ENCODE measurements at places on chromosomes 1 and 21.

DNA sequence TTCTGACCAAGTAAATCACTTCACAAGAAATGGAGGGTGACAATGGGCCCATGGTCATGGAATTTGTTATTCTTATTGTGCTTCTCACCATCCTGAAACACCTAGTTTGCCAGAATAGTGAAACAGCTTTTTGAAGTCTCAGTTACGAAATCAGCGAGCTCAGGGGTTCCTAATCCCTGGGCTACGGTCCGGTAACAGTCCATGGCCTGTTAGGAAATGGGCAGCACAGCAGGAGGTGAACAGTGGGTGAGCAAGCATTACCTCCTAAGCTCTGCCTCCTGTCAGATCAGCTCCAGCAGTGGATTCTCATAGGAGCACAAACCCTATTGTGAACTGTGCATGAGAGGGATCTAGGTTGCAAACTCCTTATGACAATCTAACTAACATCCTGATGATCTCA is 1356.3 kb downstream of the KCNT2 start:
- DNase-seq: no peak

DNA sequence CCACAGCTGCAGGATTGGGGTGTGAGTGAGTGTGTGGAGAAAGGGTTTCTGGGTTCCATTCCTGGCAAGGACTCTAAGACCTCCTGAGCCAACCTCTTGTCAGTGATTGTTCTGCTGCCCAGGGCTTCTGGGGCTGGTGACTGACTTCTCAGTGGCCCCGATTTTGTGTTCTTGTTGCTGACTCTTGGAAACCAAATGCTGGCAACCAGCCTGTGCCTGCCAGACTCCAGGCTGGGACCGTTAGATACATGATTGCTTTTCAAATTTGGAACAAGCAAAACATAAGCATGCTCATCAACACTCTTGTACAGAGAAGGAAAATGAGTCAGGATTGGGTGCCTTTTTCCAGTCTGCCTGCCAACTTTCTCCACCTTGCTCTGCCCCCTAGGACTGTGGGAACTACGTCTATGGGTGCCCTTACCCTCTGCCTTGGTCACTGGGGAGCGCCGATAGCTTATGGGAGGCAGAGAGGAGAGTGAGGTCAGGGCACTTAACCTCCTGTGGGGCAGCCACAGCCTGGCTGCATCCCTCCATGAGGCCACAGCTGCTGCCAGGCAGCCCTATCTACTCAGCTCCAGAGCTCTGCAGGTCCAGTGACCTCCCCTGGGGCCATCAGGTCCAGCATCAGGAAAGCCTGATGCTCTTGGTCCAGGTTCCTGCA is 39.3 kb upstream of the EPS8L3 start:
- DNase-seq: no peak

- DNase-seq: no peak
These were observed 812.8 kb upstream of the BRINP3 start for GRCh38 chr1:191290441-191290840.

DNA sequence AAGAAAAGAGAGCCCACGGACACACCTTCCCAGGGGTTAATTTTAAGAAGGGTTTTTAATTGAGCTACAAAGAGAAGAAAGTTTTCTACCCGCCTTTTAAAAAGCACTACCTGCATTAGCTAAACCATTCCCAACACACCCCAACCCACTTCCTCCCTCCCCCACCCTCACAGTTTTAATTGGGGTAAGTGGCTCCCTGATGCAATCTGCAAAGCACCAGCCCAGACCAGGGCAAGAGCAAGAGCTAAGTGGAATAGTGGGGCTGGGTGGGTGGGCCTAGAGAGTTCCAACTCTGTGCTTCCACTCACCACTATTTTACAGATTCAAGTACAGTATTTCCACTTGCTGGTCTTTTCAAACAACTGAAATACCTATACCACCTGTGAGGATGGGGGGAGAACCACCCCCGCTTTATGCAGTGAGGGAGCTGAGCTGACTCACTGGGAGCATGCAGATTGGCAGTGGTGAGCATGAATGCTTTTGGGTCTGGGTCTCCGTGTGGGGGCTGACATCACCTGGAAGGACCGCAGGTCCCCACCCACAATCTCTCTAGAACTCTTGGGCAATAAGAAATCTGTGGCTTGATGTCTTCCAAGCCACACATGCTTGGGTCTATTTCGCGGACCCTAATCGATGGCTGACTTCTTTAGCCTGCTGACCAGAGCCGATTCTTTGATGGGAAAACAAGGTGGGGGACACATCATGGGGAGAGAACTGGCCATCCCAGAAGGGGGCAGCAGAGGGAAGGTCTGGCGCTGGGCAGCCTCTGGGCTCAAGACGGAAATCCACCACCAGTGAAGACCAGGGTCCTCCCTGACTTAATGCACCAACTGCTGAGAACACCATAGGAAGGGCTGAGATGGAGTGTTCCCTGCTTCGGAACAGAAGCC is 95.5 kb downstream of the SSBP3 start:
- no peak for DNase-seq

GRCh38 chr21:26918323-26919079 is 48.4 kb downstream of the ADAMTS5 start:
- DNase-seq: no peak

DNA sequence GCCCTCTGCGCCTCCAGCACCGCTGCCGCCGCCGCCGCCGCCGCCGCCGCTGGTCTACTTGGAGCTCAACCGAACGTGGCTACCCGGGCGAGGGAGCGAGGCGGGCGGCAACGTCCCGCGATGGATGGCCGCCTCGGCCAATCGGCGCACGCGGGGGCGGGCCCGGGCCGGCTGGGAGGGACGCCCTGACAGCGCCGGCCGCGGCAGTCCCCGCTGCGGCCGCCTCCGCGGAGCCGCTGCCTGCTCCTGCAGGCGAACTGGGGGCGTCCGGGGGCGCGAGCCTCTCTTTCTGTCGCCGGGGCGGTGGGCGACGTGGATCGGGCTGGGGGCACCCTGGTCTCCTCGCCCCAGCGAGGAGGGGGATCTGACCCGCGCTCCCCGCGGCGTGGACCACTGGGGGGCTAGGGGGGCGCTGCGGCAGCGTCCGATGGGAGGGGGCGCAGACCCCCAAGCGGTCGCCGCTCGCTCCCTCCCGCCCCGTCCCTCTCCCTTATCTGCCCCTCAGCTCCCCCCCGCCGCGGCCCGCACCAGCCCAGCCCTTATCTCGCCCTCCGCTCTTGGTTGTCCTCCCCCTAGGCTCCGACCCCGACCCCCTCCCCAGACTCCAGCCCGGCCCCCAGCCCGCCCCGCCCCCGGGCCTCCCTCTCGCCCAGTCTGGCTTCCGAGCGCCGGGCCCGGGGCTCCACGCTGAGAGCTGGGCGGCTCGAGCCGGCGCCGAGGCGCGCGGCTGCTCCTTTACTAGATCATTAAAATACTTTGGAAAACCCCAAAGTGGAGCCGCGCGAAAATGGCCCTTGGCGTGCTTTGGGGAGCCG is at the start of gene SSBP3:
Gene SSBP3, minus strand, starts transcription at position 56 of the 815 bp plus-strand sequence.
- DNase-seq: peak; percentile 95

DNA sequence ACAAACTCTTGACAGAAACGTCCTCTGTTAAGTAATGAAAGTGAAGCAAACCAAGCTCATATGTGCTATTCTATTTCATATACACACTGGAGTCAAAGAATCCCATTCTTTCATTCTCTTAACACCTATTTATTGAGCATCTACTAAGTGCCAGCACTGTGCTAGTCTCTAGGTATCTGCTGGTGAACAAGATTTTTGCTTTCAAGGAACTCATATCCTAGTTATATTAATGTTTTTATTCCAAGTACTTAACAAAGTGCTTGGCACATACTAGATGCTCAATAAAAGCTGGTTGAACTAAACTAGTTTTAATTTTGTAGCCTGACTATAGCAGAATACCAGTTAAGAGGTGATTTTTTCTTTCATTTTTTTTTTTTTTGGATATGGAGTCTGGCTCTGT is 3.6 kb upstream of the RNF2 start:
- no peak for DNase-seq

DNA sequence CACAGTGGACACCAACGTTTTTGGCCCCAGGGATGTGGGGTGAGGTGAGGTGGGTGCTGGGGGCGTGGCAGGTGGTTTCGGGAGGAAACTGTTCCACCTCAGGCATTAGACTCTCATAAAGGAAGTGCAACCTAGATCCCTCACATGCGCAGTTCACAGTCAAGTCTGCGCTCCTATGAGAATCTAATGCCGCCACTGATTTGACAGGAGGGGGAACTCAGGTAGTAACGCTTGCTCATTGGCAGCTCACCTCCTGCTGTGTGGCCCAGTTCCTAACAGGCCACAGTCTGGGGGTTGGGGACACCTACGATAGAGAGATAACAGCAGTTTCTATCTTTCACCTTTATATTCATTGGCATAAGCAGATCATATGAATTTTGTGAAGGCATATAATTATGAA is 347.1 kb downstream of the VAV3 start:
- DNase-seq: no peak

DNA sequence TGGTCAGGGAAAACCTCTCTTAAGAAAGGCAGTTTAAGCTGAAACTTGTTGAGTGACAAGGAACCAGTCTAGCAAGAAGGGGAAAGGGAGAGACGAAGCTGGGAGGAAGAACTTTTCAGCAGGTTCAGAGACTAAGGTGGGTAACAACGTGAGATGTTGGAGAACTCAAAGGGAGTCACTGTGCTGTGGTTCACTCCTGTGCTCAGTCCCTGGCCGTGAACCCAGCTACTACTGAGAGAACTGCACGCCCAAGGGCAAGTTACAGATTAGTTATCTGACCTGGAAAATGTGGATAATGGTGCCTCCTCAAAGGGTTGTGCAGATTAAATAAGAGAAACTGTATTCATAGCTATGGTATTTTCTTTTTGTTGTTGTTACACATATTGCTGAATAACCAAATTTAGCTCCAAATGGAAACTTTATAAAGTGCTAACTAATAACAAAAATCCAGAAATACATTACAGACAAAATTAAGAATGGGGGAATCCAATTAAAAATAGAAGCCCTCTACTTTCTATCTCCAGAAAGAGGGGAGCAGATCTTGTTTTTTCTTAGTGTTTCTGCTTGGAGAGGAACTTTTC is 2.9 kb downstream of the ZBTB40 start:
- no peak for DNase-seq

GRCh38 chr1:224800486-224801119 is 128.9 kb upstream of the DNAH14 start:
- no peak for DNase-seq

- DNase-seq: no peak
These were observed 6.0 kb downstream of the CDK18 start for GRCh38 chr1:205510308-205510950.

DNA sequence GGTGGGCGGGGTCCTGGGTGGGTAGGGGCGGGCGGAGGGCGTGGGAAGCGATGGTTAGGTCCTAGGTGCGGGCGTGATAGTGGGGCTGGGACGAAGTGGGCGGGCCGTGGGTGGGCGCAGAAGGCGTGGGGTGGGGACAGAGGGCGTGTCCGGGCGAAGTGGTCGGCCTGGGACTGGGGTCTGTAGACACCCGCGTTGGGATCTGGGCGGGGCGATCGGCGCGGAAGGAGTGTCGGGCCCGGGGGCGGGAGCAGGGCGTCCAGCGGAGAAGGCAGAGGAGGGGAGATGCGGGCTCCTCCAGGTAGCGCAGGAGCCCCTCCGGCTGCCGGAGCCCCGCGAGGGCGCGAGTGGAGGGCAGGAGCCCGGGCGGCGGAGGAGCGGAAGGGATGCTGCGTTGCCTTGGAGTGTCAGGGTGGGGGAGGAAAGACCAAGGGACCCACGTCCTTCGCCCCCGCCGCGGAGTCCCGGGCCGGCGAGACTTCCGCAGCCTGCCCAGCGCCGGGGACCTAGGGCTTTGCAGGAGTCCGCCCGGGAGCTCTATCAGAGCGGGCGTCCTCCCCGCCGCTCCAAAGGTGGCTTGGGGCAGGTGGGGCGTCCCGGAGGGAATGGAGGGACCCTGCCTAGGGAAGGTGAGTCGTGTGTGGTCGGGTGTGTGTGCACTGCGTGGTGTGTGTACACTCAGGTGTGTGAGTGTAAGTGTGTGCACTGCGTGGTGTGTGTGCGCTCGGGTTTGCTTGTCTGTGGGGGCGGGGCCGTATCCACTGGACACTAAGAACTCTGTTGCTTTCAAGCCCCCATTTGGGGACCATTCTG is 27.0 kb upstream of the PRSS38 start:
- DNase-seq: peak; percentile 71

GRCh38 chr21:43849532-43850299 is 15.3 kb upstream of the AGPAT3 start:
- no peak for DNase-seq

GRCh38 chr1:46180082-46180616 is 3.9 kb upstream of the P3R3URF start:
- DNase-seq: no peak

GRCh38 chr1:112637254-112638109 is 17.9 kb downstream of the CAPZA1 start:
- DNase-seq: no peak

DNA sequence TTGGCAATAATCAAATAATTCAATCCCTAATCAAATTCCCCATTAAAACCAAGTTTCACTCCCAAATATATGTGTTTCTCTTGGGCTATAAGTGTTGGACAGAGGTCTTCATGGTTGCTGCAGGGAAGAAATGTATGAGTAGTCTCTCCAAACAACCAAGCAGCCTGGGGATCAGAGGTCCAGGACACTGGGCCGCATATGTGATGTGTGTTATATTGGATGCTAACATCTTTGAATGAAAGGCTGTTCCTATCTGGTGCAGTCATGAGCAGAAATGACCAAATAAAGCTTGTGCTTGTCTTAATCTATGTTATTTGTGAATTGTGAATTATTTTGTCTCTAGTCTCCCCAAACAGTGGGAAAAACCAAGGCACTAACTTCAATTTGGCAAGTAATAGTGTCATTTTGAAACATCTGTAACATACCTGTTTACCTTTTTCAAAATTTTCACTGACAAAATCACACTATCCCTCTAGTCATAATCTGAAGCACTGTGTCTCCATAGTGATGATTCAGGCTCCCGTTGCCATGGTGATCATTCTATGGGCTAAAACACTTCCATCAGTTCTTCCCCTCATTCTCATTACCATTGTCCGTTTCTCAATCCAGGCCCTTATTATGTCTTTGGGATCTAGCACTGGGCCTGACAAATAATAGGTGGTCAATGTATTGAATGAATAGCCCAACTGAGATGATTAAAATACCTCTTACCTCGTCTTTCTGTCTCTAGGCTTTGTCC is 12.5 kb upstream of the TADA1 start:
- DNase-seq: no peak
